ENCODE measurements at places on chromosomes 1 and 21.

- DNase-seq = no peak
These were observed 364.6 kb upstream of the PROX1 start for GRCh38 chr1:213623064-213623581.

GRCh38 chr1:20348326-20348915, 57.7 kb downstream of the VWA5B1 start:
- DNase-seq = no peak

DNA sequence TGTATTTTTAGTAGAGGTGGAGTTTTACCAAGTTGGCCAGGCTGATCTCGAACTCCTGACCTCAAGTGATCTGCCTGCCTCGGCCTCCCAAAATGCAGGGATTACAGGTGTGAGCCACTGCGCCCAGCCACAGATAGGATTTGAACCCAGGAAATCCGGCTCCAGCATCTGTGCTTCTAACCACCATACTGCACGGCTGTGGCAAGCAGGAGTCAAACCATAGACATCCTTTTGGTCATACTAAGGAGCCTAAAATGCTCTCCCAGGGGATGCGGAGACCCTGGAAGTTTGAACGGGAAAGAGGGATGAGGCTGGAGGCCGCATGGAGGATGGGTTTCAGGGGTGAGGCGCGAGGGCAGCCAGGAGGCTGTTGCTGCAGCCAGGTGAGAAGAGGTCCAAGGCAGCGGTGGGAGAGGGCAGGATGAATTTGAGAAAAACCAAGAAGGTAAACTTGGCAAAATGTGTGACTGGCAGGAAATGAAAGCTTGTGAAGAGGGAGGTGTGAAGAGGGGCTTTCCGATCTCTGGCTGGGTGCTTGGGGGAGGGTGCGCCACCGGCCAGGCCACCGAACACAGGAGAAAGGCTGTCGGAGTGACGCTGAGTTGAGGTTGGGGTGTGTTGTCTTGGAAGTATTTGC, 24.0 kb upstream of the CDK18 start:
- DNase-seq = no peak

DNA sequence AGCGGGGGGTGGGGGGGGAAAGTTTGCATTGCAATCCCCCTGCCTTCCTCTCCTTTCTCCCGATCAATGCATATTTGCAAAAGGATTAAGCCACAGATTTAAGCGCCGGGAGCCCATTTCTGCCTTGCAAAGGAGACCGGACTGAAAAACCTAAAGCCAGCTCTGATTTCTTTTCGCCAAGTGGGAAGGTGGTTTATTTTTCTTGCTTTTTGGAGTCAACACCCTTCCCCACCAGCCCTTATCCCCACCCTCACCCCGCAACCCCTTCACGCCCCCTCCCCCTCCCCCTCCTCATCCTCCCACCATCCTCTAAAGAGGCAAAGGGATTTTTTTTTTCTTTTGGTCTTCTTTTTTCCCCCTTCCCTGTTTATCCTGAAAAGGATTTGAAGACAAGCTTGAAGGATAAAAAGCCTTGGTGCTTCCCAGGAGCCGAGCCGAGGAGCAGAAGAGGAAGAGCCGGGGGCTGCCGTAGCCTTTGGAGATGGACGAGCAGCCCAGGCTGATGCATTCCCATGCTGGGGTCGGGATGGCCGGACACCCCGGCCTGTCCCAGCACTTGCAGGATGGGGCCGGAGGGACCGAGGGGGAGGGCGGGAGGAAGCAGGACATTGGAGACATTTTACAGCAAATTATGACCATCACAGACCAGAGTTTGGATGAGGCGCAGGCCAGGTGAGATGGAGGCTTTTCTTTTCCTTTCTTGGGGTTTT, 513 bp downstream of the PBX1 start:
- DNase-seq = peak; percentile 44

GRCh38 chr1:235131961-235132360, 3.3 kb upstream of the TOMM20 start:
- no peak for DNase-seq

GRCh38 chr1:85584264-85584781, 3.8 kb downstream of the CCN1 start:
- DNase-seq = no peak

Data from left cardiac atrium (tissue), 4 donors.